ENCODE measurements at places on chromosomes 3 and 15.
A peak's percentile ranks its signal among the peaks of the same experiment; 100 is the strongest.

DNA sequence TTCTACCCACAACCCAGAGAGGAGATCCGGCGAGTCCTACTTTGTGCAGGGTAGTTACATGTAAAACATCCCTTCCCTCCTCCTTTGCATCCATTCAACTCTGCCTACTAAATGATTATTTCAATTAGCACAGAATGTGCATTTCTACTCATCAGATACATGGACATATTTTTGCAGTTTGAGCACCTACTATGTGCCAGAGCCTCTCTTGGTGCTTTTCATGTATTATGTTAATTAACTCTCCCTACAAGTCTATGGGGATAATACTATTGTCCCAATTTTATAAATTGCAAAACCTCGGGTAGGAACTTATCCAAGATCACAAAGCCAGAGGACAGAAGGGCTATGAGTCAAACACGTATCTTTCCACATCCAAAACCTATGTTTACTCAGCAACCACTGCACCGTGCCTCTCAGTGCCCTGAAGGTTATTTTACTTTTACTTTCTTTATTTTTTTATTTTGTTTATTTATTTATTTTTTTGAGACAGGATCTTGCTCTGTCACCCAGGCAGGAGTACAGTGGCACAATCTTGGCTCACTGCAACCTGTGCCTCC, 432.8 kb downstream of the MAGI1 start:
- DNase-seq: no peak

DNA sequence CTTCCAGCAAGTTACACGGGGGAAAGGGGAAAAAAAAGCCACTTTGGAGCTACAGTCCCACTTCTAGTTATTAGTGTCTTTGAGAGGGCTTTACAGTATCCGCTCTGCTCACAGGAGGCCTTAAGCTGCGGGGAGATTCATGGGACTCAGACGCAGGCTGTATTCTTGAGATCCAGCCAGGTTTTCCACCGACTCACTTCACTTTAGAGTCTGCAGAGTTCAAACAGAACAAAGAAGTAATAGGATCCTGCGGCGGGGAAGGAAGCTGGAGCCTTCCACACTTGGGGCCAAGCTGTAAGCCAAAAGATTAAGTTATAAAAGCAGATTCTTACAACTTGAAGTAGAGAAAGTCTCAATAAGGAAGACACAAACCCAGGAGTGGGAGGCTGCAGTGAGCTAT, 60.2 kb upstream of the FAM174B start:
- no peak for DNase-seq

GRCh38 chr3:126212620-126213378, 32.4 kb upstream of the ALDH1L1 start:
- DNase-seq: peak; percentile 61

GRCh38 chr3:139122221-139122581, 77.5 kb upstream of the PRR23C start:
- no peak for DNase-seq

DNA sequence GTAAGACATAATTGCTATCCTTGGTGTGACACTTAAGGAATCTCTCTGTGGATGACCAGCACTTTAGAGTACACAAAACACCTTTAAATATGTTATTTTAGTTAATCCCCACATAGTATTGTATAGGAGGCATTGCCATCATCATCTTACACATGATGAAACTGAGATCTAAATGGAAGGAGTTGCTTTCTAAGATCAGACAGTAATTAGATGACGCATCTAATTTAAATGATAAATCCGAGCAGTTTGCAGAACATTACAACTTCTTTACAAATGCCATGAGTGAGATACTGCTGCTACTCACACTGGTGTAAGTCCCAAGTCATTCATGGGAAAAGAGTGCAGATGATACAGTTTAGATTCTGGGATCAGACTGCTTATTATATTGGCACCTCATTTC, 431.9 kb downstream of the MFSD1 start:
- DNase-seq: no peak

DNA sequence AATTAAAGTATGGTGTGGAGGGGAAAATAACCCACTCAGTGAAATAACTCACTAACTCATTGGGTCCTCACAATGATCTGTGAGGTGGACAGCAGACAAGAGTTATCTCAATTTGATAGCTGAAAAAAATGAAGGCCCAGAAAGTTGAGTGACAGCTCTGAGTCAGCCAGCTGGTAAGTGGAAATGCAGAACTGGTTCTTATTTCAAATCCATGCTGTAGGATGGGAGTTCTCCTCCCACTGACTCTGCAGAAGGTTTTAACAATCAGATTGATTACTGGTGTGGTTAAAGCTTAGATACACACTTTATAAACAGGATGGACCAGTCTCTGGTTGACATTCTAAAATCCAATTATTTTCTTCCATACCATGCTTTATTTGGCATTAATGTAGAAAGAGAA, 87.0 kb upstream of the LMOD3 start:
- DNase-seq: no peak

- no peak for DNase-seq
Observed at GRCh38 chr15:27656296-27656987, 442.7 kb downstream of the OCA2 start.

- DNase-seq: peak; percentile 27
Observed at GRCh38 chr3:35639254-35640186, at the start of gene ARPP21. Gene ARPP21 (plus strand): TSS chr3:35639525. CDS start chr3:35681752, 42,227 bp downstream.

- DNase-seq: no peak
Observed at GRCh38 chr3:47910233-47910632, 106.0 kb downstream of the MAP4 start.

GRCh38 chr3:101639280-101639963, 37.5 kb downstream of the ZBTB11 start:
- DNase-seq: no peak

Data from ACHN (cell line).